ENCODE measurements at places on chromosomes 2 and 18.

DNA sequence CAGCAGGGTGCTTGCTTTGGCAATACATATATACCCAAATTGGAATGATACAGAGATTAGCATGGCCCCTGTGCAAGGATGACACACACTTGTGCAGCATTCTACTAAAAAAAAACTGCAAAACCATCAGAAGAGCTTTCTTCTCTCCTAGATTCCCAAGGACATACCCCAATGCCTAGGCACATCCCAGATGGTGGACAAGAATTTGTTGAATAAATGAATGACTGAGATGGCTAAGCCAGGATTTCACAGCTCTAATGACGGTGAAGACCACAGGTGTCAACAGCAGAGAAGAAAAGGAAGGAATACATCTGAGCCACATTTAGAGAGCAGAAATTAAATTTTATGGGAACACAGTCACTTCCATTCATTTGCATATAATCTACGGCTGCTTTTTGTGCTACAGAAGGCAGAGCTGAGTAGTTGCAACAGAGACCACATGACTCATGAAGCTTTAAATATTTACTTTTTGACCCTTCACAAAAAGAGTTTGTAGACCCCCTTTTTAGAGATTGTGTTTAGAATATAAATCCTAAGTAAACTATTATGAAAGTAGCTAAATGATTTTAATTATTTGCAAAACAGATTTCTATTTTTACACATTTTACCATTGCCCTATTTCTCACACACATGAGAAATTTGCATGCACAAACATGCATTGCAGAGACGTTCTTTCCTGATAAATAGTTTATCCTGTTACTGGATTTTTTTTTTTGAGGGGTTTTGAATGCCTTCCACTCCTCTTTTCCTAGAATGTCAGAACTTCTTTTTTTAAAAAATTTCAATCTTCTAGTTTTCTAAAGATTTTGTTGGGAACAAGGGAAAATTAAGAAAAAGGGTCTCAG is 119.0 kb downstream of the PMAIP1 start:
- no peak for DNase-seq

DNA sequence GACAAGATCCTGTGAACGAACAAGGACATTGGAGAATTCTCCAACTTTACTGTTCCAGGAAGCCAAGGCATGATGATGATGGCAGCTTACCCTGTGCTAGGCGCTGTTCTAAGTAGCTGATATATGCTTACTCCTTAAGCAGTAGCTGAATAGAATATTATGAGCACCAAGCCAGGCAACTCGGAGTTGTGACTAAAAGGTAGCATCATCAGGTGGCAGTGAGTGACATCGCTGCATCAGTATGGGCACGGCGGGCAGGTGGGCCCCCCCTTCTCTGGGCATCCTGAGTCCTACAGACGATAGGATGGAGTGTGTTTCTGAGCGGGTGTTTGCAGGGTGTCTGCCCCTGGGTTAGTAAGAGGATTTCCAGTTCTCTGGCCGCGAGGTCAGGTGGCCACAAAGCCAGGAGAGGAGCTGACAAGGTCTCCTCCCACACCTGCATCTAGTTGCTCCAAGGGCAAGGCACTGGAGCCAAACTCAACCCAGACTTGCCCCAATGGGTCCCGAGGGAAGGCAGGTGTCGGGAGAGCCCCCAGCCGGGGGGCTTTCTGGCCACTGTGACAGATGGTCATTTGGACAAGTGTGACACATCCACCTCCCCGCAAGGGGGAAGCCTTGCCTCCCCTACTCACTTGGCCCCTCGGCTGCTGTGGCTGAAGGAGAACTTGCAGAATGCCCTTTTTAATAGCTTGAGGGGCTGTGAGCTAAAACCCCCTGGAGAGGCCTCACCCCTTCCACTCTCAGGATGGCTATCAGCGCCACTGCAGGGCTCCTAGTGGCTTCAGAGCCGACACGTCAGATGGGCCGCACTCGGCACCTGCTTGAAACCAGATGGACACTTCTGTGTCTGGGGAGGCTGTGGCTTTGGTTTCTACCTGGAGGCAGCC is 55.5 kb downstream of the CRACDL start:
- no peak for DNase-seq

DNA sequence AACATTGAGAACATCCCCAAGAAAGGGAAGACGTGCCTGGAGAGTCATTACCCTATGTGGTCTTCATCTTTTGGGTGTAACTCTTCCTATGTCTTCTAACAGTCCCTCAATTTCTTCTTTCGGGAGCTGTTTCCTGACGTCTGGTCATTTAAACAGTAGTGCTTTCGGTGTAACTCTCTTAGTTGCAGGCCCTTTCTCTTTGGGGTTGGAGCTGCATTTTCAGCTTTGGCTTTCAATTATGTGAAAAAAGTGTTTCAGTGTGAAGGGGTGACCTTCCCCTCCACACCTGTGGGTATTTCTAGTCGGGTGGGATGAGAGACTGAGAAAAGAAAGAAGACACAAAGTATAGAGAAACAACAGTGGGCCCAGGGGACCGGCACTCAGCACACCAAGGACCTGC is 105.9 kb downstream of the CERS6 start:
- DNase-seq, result no peak

GRCh38 chr2:172811027-172811426 is 75.4 kb downstream of the RAPGEF4 start:
- DNase-seq, result no peak

DNA sequence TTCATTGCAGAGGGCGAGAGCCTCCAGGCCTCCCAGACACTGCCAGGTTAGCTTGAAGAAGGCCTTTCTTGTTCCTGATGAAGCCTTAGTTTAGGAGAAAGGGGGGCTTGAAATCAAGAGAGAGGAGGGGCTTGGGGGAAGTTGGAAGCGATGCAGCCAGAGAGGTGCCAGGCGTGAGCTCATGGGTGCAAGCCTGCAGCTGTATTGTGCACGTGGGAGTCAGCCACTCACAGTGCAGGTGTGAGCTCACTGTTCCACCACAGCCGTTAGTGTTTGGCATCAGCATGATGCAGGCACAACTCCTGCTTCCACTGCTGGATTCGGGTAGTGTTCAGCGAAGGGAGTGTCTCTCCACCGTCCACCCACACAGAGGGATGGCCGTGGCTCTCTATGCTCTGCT is 68.4 kb upstream of the ALPP start:
- no peak for DNase-seq

- no peak for DNase-seq
Measured at GRCh38 chr2:85736456-85737355, 17.1 kb upstream of the ATOH8 start.

DNA sequence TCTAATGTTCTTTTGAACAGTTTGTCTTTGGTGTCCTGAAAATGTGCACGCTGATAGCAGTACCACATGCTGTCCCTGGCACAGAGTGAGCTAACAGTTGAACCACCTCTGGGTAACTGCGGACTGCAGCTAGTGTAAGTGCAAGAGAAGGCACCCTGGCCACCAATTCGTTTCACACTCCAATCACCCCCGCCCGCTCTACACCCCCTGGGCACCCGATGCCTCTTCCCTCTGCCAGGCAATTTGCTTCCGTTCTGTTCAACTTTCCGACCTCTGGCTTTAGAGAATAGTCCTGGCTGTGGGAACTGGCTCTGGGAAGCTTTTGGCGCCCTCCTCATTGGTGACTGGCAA is 1.4 kb downstream of the DOCK10 start:
- DNase-seq, result no peak

- DNase-seq, result no peak
Measured at GRCh38 chr2:138671566-138671965, 108.6 kb downstream of the NXPH2 start.

DNA sequence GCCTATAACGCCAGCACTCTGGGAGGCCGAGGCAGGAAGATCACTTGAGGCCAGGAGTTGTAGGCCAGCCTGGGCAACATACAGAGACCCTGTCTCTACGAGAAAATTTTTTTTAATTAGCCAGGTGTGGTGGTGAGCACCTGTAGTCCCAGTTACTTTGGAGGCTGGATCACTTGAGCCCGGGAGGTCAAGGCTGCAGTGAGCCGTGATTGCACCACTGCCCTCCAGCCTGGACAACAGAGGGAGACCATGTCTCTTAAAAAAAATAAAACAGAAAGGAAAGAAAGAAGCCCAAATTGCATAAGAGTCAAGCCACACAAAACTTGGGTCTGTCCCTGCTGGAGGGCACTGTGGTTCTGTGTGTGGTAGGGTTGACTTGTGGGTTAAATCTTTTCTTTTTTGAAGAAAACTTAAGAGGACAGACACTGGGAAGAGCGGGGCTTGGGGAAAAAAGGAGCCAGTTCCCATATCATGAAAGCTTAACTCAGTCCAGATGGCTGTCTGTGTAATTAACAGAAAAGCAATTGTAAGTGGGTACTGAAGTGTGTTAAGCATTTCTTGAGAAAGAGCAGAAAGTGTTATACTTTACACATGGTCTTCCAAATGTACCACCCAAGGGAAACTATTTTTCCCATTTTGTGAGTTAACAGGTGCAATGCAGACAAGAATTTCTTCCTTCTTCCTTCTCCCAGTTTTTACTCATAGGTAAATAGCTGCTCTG is 115.1 kb downstream of the ALPK2 start:
- no peak for DNase-seq

- DNase-seq, result no peak
Measured at GRCh38 chr18:52920665-52921064, 580.7 kb downstream of the DCC start.

GRCh38 chr18:6055711-6056110 is 160.4 kb upstream of the TMEM200C start:
- no peak for DNase-seq

GRCh38 chr2:31901900-31902299 is 108.9 kb downstream of the MEMO1 start:
- DNase-seq, result no peak

DNA sequence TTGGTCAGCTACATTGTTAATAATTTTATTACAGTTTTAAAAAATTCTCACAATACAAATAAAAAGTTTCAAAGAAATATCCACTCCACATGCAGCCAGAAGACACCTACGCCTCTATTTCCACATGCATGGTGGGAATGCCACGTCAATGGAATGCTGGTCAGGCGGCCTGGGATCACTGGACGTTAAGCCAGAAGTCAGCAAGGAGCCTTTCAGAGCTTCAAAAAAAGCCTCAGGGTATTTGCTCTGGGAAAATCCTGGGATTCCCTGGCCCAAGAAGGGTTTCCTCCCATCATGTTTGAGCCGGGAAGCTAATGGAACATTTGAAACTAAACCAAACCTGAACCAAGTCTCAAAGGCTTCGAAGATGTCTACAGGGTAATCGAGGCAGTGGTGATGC is 241.9 kb upstream of the PXDN start:
- no peak for DNase-seq

Data from HTR-8/SVneo (cell line).